Stimulated activated CD8-positive, alpha-beta memory T cell treated with anti-CD3 and anti-CD28 coated beads, Interleukin-12 subunit alpha, Interleukin-12 subunit beta, amount 100 ng/mL, for 4 hours (primary cell): ENCODE measurements at places on chromosomes 3 and 15.

DNA sequence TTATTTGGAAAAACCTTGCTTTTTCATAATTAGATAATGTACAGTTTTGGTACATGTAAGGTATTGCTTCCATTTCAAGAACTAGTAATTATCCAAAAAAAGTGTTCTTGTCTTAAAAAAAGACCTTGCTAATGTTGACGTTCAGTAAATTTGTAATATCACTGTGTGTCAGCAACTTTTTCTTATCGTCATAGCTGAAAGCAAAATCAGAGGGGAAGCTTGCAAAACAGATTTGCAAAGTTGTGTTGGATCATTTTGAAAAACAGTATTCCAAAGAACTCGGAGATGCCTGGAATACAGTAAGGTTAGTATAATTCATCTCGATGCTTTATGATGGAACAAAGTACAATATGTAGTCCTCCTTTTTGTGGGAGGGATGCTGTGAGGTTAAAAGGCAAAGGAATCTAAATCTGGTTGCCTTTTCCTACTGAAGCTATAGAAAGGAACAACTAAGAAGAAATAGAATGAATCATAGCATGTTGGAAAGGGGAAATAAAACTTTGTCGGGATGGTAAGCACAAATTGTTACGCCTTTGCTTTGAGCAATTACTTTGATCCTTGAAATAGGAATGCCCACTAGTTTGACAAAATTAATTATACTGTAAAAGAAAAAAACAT, 1.5 kb downstream of the NSUN3 start:
- no peak for DNase-seq

DNA sequence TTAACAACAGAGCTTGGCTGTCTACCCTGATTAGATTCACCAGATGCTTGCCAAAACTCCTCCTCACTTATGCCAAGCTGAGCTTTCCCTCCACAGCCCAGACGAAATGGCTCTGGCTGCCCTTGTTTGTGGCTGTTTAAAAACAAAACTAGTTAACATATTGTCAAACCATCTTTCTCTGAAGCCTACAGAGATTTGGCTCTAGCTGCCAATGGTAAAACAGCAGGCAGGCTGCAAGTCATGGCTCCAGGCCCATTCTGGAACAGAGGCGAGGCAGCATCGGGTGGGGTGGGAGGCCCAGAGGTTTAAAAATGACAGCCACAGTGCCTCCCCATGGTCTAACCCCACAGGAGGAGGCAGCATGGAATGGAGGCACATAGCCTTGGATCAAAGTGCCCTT, 75.9 kb downstream of the SCN5A start:
- DNase-seq: no peak

GRCh38 chr15:51775967-51776816, 24.8 kb downstream of the TMOD2 start:
- peak; percentile 13 for DNase-seq

DNA sequence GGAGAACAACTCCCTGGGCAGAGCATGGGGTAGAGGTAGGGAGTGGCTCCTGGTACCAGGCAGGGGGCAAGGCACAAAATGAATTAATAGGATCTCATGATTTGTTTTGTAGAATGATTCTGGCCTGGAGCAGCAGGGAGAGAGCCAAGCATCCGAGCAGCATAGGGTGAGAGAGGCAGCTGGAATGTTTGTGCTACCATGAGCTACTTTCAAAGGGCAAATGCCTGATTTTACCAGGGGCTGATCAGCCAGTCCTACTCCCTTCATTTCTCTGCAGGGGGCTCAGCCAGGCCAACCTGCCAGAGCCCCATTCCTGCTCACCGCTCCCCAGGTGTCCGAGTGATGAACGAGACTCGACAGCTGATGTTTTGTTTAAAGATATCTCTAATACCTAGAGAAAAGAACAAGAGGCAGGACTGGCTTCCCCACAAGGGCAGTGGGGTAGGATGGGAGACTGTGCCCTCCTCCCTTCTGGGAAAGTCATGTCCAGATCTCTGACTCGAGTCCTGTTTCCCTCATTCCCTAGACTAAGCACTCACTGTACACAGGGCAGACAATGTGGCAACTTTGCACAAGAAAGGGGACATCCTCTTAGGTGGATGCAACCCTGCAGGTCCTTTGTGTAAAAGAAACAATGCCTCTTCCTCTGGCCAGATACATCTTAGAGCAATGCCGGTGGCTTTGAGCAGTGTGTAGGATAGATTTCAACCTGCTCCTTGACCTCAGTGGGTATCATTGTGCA, 12.9 kb downstream of the DUOX2 start:
- no peak for DNase-seq

DNA sequence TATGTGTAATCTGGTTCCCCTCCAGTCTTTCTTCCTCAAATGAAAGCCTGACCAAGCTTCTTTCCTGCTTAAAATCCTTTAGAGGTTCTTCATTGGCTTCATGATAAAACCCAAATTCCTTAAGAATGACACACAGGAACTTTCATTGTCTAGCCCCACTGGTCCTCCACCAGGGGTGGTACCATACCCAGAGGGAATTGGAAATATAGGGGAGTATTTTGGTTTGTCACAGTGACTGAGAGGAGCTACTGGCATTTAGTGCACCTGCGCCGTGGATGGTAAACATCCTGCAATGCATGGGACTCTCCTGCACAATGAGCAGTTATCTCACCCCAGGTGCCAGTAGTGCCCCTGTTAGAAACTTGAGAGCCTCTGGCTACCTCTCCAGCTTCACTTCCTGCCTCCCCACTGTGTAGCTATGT, 10.8 kb downstream of the ZWILCH start:
- DNase-seq: no peak

DNA sequence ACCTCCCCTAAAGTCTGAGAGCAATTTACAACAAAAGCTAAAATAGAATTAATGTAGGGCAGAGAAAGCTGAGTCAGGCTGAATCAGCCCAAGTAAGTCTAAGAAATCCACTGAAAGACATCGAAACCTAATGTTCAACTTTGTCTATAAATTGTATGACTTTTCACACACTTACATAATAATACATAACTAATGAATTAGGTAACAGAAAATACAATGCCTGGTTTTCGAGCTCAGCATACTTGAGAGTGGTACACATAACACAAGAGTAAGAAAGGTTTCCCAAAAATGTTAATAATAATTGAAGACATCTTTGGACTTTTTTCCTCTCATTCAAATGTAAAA, 55.3 kb upstream of the VGLL4 start:
- no peak for DNase-seq

DNA sequence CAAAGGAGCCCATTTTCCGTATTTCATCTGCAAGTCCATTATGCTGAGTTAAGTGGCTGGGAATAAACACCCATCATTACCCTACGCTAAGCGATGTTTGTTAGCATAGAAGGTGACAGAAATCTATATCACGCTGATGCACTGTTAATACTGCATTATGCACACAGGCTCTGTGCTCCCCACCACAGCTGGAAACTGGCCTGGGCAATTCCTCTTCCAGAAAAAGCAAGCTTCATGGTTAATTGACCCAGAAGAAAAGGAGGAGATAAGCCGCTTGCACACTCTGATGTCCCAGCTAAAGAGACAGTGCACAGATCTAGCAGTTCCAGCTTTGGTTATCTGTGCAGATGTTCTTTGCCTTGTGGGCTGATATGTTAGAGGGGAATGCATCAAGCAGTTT, 232.6 kb downstream of the NTRK3 start:
- DNase-seq: no peak

GRCh38 chr3:66407611-66408218, 93.1 kb downstream of the LRIG1 start:
- peak; percentile 45 for DNase-seq

DNA sequence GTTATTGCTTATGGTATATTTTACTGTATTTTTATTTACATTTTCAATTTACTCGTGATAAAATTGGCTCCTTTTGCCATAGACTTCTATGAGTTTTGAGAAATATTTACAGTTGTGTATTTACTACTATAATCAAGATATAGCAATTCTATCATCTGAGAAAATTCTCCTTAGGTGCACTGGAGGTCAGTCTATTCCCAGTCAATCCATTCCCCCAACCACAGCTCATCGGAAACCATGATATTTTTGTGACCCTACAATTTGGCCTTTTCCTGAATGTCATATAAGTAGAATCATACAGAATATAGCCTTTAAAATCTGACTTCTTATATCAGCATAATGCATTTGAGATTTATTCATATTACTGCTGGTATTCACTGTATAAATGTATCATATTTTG, 114.7 kb upstream of the LRTM1 start:
- no peak for DNase-seq

DNA sequence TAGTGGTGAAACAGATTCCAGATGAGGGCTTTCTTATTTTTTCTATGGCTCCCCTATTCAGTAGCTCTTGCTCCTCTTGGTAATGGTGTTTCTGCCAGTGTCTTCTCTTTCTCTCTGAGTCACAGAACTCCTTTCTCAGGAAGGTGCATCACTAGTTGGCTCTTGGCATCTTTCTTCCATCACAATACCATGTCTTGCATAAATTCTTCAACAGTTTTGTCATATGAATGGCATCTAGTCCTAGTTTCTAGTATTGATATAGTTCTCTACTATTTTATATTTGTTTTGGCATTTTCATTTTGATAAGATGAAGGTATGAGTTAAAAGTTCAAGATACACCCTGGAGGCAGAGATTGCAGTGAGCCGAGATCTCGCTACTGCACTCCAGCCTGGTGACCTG, 51.0 kb downstream of the REC114 start:
- no peak for DNase-seq

- no peak for DNase-seq
Measured at GRCh38 chr15:76024021-76024768, 12.0 kb upstream of the NRG4 start.

DNA sequence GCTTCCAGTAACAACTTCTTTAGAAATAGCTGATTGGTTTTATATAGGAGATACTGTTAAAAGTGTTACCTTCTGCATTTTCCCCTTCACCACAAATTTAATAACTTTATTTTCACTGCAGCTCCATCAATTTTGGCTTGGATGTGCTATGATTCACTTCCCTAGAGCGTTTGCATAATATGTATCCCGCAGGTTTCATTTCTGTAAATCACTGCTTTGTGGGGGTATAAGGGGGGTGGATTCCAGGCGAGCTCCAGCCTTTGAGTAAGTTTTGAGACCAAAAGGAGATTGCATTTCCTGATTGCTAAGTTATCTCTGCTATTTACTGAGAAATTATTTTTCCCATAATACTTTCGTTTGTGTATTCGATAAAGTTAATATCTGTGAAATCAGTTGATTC, 232.6 kb downstream of the TBL1XR1 start:
- no peak for DNase-seq

DNA sequence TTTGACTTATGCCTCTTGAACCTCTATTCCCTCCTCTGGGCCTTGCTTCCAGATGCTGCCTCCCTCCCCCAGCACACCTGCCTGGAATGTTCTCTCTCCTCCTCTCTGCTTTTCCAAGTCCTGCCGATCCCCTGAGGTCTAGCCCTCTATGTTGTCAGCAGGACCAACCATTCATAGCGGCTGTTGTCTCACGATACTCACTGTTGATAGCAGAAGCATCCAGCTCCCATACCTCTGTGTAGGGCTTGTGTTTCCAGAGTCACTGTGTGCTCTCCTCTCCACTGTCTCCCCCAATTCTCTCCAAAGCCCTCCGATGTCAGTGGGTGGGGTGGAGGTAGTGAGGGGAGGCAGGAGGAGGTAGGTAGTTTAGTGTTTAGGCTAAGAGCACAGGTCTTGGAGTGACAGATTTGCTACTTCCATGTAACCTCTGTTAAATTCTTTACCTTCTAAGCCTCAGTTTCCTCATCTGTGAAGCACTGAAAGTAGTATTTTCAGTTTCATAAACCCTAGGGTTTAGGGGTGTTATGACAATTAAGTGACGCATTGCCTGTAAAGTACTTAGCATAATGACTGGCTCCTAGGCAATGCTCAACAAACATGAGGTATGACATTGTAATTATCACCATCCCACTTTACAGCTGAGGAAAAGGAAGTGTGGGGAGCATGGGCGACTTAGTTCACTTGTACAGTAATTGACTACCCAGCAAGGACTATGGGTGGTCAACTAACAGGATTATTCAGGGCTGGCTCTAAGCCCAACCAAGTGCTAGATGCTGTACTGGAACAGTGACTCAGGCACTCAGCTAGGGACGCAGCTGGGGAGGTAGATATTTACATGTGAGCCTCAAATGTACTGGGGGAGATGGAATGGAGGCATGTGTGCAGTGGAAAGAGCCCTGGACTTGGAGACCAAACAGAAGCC, 122.8 kb downstream of the CACNA1D start:
- DNase-seq: no peak

DNA sequence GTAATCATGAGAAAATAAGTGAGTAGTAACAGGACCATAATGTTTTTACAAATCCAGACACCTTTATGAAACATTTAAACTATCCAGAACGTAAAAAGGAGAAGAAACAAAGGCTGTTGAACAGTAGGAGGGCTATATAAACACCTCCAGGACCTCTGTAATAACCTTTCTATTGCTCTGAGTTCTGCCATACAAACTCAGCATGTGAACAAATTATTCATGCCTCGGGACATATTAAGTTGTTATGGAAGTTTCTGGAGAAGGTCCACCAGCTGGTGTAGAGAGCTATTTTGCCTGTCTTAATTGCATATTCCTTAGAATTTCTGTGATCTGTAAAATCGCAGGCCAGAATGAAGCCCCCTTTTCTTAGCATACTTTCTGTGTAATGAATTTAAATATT, 256.3 kb downstream of the UBE2E2 start:
- no peak for DNase-seq

DNA sequence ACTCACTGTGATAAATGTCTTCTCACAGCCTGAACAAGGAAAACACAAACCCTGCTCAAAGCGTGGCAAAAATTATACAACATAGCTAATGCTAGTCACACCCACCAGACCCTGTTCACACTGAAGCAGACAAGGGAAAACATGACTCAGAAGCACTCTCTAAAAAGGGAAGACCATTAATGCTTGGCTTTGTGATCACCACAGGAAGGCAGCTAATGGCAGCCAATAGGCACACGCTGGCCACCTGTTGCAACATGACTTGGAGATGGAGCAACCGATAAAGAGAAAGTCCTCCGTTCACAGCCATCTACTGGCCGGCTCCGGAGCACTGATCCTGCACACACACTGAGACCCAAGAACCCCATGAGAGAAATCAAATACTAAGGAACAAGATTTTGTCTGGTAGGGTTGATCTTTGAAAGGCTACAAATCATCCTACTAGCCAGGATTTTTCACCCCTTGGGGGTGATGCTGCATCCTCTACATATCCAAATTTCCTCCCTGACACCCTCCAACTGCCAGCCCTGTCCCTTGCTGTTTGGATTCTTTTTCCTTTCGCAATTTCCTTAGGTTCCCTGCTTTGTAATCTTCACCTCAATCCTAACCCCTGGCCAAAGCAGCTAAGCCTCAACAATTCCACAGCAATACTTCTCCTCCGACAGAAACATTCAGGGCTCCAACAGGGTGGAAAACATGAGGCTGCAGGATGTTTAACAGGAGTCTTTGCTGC, 3.2 kb downstream of the ZXDC start:
- DNase-seq: no peak

DNA sequence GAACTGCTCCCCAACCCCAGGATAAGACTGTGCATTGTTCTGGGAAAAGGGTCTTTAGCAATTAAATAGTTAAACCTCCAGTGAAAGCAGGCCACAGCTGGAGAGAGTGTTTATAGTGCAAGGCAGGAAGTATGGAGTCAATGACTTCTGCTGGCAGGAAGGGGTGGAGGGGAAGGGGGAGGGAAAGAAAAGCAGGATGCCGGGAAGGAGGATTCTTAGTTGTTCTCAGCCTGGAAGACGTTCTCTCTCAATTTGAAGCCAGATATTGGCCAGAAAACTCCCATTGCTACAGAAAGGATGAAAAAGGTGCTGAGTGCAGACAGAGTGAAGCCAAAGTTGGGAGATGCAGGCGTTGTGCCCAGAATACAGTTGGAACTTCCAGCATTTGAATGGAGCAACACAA, 35.7 kb upstream of the ACTL6A start:
- DNase-seq: no peak
